ENCODE measurements at places on chromosomes 7 and 10.

GRCh38 chr10:132848951-132849545 is 63.1 kb upstream of the NKX6-2 start:
- DNase-seq = no peak

DNA sequence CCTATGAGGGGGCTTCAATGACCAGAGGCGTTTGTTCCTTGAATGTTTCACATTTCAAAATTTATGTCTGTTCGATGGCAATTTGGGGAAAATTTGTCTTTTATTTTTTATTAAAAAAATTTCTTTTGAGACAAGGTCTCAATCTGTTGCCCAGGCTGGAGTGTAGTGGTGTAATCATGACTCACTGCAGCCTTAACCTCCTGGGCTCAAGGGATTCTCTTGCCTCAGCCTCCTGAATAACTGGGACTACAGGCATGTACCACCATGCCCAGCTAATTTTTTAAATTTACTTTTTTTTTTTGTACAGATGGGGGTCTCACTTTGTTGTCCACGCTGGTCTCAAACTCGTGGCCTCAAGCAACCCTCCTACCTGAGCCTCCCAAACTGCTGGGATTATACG is 39.7 kb downstream of the OTUD1 start:
- no peak for DNase-seq

DNA sequence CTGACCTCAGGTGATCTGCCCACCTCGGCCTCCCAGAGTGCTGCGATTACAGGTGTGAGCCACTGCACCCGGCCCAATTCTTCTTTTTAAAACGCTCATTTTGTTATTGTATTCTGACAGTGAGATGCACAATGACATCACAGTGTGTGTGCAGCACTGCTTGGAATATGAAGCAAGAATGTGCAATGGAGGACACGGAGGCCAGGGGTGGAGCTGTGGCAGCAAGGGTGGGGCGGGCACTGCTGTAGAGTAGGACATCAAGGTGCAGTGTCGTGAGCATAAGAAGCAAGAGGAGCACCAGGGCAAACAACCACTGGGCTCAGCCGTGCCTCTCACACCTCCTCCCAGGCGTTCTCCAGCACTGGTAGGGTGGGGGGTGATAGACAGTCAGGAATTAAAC is 26.8 kb upstream of the GRID1 start:
- no peak for DNase-seq

DNA sequence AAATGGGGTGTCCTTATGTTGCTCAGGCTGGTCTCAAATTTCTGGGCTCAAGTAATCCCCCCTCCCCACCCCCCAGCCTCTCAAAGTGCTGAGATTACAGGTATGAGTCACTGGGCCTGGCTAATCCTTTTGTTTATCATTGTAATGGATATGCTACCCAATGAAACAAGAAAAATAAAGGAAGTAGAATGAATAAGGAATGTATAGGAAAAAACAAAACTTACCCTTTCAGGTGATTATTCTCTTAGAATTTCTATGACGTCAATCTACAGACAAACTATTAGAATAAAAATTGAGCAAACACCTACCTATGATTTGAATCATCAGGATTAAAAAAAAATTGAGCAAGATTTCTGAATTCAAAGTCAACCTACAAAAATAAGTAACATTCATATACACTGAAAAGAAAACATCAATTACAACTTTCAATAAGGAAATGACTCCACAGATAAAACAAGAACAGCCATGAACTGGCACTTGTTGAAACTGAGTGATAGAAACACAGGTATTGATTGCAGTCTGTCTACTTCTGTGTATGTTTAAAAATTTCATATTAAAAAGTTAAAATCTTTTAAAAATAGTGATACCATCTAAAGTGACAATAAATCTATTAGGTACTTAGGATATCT is 12.2 kb downstream of the ADAM12 start:
- no peak for DNase-seq

DNA sequence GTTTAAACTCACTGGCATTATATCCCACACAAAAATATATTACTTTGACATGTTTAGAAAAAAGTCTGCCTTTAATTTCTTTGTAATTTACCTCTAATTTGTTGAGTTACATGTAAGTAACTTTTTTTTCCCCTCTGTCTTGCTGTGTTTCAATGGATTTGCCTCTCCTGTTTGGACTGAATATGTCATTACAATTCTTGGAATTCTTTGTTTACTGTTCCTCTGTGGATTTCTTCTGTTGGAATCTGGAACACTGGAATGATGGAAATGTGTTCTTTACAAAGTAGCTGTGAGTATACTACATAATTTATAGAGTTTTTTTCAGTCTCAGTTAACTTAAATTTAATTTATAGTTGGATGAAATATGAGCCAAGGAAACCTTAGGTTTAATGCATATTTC is 30.4 kb downstream of the SEPTIN7 start:
- DNase-seq = no peak

- DNase-seq = no peak
These were observed 25.4 kb downstream of the AIFM2 start for GRCh38 chr10:70106958-70107791.

DNA sequence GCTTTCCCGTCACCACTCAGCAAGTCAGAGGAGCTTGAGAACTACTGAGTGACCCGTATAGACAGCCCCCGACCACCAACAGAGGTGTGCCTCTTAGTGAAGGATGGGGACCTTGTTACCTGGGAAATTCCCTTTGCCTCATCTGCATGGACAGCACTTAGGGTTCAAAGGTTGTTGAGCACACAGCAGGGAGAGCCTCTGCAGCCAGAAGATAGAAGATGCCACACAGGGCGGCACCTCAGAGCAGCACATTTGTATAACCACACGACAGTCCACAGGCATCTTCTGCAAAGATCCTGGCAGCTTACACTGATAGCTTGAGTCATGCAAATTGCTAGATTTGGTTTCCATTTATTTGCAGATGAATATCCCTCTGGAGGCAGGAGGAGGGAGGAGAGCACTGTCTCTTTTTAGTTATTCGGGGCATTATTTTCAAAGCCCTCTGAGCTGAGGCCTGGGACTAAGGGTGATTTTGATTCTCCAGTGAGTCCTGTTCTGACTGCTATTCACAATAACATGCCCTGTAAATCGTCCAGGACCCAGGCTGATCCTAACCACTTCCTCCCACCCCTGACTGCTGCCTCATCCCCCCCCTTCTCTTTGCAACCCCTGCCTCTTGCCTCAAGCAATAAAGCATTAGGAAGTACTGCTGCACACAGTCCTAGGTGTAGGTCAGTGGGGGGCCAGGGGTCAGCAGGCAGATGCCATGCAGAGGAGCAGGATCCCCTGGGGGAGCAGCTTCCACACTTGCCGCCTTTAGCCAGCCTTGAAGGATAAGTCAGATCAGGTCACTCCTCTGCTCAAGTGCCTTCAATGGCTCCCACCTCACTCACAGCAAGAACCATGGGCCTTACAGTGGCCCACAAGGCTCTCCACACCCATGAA is 24.6 kb upstream of the INMT start:
- DNase-seq = peak; percentile 19

DNA sequence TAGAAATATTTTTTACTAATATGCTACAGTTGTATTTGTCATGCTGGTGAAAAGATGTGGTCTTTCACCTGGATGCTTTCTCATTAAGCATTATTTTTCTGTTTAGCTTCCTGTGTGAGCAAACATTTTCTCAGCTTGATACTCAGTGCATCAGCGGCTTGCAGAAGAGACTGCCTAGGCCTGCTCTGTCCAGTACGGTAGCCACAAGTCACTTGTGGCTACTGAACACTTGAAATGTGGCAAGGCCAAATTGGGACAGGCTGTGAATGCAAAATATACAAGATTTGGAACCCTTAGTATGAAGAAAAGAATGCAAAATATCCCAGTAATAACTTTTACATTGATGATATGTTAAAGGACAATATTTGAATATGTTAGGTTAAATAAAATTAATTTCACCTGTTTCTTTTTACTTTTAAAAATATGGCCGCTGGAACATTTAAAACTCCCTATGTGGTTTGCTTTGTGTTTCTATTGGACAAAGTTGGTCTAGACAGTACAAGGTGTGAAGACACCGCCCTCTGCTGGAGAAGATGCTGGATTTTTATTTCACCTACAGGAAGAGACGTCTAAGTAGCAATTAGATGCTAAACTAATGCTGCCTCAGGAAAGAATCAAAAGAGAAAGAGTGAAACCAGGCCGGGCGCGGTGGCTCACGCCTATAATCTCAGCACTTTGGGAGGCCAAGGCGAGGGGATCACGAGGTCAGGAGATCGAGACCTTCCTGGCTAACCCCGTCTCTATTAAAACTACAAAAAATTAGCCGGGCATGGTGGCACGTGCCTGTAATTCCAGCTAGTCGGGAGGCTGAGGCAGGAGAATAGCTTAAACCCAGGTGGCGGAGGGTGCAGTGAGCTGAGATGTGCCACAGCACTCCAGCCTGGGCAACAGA is 5.3 kb downstream of the SRGN start:
- peak; percentile 86 for DNase-seq

DNA sequence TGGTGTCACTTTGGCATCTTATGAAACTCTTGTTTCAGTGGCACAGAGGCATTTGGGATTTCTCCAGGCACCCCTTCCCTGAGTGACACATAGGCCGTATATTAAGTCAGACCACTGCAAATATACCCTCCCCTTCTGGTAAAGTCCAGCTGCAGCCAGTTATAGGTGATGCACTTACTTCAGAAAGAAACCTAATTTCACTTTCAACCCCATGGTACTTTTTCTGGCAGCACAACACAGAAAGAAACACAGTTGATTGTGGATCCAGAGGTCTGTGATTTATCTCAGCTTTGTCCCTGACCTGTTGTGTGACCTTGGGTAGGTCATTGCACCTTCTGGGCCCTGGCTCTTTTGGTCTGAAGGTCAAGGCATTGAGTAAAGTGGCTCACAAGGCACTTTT is 173.2 kb downstream of the BUB3 start:
- DNase-seq = no peak

GRCh38 chr10:129968853-129969183 is 4.7 kb upstream of the EBF3 start:
- no peak for DNase-seq

DNA sequence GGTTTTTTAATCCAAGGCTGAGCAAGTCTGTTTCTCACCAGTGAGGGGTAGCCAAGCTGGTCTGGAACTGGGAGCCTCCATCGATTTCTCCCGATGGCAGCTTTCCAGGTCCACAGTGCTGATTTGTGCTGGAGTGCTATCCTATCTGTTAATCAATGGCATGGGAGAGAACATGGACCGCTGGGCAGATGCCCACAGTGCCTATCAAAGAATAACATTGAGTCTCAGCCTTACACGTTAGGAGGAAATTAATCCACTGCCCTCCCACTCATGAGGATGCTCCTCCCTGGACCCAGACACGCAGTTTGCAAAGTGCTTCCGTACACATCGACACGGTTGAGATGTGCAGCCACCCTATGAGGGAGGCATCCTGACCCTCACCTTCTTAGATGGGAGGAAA is 36.0 kb upstream of the CUX1 start:
- no peak for DNase-seq

GRCh38 chr10:104316321-104317099 is 21.8 kb downstream of the ITPRIP start:
- no peak for DNase-seq

- DNase-seq = no peak
These were observed 192.5 kb downstream of the ANK3 start for GRCh38 chr10:60197206-60197605.

DNA sequence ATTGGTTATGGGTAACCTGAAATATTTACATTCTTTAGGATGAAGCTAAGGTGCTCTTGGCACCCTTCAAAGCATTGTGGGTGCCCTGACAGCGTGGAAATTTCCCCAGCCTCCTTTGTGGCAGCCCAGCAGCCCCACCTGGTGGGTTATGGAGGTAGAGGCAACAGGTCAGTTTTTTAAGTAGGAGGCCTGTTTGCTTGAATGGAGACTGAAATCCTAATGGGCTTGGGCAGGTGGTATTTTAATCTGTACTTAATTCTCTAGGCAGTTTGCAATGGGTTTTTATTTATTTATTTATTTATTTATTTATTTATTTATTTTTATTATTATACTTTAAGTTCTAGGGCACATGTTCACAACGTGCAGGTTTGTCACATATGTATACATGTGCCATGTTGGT is 139.4 kb downstream of the EPC1 start:
- peak; percentile 41 for DNase-seq

DNA sequence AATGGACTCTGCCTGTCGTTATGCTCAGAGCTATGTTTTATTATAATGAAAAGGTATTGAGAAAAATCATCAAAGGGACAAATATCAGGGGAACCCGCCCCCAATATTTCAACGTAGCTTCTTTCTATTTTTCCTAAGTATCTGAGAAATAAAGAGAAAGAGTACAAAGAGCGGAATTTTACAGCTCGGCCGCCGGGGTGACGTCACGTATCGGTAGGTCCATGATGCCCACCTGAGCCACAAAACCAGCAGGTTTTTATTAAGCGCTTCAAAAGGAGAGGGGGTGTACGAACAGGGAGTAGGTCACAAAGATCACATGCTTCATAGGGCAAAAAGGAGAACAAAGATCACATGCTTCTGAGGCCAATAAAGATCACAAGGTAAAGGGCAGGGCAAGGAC is 281.6 kb upstream of the POM121L12 start:
- no peak for DNase-seq

Data from activated CD4-positive, alpha-beta T cell treated with anti-CD3 and anti-CD28 coated beads for 4 hours (primary cell).